Vagina (tissue), 2 donors: ENCODE measurements at places on chromosomes 4 and X.

DNA sequence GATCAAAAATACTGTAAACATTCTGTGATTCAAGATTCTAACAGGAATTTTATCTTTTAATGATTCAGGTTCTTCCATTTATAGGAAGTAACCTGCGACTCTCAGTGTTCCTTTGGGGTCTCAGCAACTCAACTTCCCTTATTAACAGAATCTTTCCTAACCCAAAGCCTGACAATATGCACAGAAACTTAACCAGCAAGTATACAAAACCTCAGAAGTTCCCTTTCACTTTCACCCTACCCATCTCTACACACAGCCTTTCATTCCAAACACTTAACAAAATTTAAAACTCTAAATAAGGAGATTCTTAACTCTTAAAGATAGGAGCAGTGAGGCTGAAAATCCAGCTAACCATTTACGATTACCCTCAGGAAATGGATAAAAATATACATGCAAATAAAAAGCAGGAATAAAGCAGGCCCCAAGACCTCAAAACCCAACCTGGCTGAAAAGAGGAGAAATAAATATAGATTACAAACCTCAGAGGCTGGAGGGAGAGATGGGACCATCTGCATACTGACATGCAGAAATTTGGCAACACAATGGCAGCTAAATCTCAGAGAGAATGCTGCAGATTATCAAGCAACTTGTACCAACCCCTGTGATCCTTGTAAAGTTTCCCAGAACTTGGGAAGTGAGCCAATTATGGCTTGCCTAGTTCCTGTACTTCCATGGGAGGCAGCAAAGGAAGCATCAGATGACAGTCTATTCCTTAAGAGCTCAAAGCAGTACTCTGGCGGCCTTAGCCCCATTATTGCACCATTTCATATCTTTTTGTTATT is 101.0 kb downstream of the ATP11C start:
- DNase-seq, result no peak

- no peak for DNase-seq
These were observed 54.2 kb upstream of the SLC10A4 start for GRCh38 chr4:48428926-48429325.

DNA sequence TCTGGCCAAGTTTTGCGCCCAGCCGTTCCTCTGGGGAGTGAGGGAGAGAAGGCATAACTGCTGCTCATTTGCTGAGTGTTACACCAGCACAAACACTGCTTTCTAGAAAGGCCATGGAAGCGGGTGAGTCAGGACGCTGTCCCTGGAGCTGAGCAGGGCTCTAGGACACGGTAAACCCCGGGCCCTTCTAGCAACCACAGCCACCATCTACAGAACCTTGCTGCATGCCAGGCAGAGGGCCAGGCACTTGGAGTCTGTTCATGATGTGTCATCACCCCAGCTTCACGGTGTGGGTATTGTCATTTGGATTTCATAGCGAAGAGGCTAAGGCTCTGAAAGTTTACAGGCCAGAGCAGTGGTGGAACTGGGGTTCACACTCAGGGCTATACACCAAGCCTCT is 31.8 kb upstream of the C4orf50 start:
- no peak for DNase-seq

- DNase-seq, result no peak
These were observed 169.4 kb downstream of the IL1RAPL1 start for GRCh38 chrX:28756647-28757046.

DNA sequence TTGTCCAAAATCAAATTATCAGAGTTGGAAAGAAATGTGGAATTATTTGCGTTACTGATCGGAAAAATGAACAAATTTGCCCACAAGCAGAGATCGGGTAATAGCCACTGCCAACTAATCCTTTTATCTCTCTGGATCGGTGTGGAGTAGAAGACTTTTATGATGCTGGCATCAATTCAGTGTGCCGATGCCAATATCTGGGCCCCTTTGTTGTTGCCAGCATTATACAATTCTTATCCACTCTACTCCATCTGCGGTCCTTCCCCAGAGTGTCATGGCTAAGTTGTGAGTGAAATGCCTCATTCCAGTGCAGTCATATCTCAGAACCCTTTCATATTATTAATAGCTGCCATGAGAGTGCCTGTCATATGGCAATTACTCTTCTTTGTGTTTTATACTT is 660.2 kb downstream of the ADGRL3 start:
- DNase-seq, result no peak

- DNase-seq, result no peak
These were observed 524 bp upstream of the EXOSC9 start for GRCh38 chr4:121800638-121800960.

DNA sequence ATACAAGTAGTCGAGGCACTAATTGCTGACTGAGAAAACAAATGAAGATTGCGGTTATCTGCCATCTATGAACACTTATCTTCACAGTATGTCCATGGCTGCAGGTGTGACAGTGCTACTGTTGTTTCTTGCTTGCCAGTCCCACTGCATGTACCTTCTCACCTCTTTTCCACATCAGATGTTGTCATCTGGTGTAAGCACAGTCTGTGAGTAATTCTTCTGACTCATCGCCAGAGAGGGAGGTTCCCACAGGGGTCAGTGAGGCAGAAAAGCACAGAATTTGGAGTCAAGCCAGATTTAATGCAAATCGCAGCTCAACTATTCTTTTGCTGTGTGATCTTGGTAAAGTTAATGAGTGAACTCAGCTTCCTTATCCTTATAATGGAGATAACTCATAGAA is 144.4 kb downstream of the GLRA2 start:
- DNase-seq, result no peak

DNA sequence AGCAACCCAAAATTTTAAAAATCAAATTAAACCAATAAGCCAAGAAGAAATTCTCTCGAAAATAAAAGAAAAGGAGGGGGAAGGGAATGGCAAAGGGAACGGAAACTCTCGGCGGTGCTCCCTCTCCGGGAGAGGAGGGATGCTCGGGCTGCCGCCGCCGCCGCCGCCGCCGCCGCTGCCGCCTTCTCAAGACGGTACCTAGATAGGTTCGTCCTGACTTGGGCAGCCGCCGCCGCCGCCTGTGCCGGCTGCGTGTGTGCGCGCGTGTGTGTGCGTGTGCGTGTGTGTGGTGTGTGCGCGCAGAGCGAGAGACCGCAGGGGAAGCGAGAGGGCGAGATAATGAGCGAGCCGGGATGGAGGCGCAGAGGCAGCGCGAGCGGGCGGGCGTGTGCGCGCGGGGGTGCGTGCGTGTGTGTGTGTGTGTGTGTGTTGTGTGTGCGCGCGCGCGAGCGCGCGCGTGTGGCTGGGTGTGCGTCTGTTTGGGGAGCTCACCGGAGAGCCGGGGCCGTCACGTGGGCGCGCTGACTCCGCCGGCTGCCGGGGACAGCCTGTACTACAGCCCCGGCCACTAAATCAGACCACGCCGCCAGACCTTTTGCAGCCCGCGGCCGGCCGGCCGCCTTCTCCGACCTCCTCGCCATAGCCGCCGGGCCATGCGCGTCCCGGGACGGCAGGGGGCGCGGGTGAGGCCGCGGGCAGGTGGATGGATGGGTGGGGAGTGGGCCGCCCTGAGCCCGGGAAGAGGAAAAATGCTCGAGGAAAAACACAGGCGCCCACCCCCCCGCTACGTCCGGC is 111.6 kb downstream of the DHX15 start:
- DNase-seq, result no peak

- DNase-seq, result no peak
These were observed 233.4 kb downstream of the MAML3 start for GRCh38 chr4:139920486-139921002.

GRCh38 chr4:10421344-10422055 is 35.7 kb downstream of the ZNF518B start:
- no peak for DNase-seq

- no peak for DNase-seq
These were observed 102.8 kb downstream of the KDM6A start for GRCh38 chrX:44975666-44976263.

- no peak for DNase-seq
These were observed 16.6 kb upstream of the PRDM8 start for GRCh38 chr4:80180743-80181142.

DNA sequence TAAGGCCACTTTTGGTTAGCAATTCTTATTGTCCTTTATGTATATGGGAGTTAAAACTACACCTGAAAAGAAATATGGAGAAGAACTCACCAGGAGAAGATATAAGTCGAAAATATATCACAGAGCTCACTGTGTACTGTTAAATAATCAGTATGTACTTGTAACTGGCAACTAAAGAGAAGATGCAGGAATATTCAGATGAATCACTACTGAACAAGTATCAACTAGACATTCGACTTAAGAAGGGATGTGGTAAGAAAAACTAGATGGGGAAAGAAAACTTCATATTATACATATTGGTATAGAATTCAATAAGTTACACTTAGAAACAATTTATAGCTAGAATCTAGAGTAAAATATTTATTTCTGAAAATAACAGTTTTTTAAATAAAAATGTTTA is 230.0 kb downstream of the CAMK2D start:
- no peak for DNase-seq

GRCh38 chr4:75142850-75143249 is 209.9 kb downstream of the PARM1 start:
- DNase-seq, result no peak

DNA sequence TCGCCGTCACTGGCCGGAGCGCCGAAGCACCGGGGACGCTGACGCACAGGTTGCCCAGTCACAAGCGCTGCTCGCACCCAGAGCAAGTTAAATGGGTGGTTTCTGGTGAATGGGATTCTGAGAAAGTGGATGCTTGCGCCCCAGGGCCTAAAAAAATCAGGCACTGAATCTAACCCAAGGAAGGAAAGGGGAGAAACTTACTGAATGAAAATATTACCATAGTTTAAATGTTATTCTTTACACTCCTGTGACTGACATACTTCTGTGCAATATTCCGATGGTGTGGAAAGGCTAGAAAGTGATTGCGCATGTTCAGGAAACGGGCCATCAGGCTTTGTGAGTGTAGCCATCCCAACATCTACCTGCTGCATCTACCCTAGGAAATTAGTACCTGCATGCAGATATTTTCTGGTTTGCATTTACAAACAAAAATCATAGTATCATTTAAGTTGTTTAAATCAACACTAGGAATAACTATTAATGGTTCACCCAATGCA is 838 bp upstream of the ABCG2 start:
- DNase-seq, result no peak
